ENCODE measurements at places on chromosomes 7 and 10.
A peak's percentile ranks its signal among the peaks of the same experiment; 100 is the strongest.

- no peak for DNase-seq
Measured at GRCh38 chr7:51850126-51850525, 533.5 kb upstream of the COBL start.

DNA sequence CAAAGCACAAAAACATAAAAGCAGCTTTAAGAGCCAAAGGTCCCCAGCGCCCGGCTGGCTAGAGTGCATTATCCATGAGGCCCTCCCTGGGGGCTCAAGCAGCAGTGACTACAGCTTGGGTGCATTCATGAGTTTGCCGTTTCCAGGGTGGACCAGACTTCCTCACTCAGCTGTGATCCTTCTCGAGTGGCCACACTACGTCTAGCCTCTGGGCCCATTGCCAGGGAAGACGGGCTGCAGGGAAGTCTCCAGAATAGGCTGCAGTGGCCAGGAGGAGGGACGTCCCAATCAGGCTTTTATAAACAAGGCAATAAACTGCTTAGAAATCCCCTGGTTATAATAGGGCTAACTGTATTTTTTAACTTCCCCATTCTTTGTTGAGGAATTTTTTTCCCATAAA, 89.4 kb upstream of the C1QL3 start:
- DNase-seq, result no peak

DNA sequence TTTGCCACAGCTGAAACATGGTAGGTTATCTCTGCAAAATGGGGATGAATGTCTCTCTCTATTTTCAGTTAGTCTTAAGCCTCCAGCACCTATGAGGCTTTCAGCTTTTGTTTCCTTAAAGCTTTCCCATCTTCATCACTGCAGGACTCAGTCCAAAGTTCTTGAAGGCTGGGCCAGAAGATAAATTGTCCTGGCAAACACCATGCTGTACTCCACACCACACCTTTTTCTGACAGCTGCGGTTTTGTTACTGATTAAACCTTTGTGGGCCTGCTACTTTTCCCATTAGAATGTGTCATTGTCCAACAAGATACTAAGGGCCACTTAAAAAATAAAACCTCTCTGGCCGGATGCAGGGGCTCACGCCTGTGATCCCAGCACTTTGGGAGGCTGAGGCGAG, 87.2 kb upstream of the A1CF start:
- DNase-seq, result no peak

GRCh38 chr7:117582219-117582704, 102.4 kb downstream of the CFTR start:
- DNase-seq, result peak; percentile 8

- DNase-seq, result no peak
Measured at GRCh38 chr7:81725003-81725811, 44.6 kb downstream of the HGF start.

GRCh38 chr7:131383417-131384285, 56.0 kb downstream of the MKLN1 start:
- DNase-seq, result no peak

GRCh38 chr10:126242397-126243260, 145.6 kb downstream of the ADAM12 start:
- no peak for DNase-seq

DNA sequence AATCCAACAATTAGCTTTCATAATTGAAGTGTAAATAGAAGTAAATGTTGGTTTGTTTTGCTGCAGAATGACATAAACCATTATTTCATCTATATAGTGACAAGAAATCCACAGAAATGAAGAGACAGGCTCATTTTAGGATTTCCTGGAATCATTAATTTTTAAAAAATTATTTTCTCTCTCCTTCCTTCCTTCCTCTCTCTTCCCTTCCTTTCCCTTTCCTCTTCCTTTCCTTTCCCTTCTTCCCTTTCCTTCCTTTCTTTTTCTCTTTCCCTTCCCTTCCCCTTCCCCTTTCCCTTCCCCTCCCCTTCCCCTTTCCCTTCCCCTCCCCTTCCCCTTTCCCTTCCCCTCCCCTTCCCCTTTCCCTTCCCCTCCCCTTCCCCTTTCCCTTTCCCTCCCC, 51.2 kb upstream of the KMT2C start:
- no peak for DNase-seq

GRCh38 chr10:101663097-101663496, 31.9 kb downstream of the FBXW4 start:
- no peak for DNase-seq

- no peak for DNase-seq
Measured at GRCh38 chr10:76401006-76401405, 969.6 kb downstream of the LRMDA start.
